Posterior vena cava (tissue), 2 donors: ENCODE measurements at places on chromosomes 4 and X. TPM values are rescaled to one million over a fixed set of nuclear protein-coding genes. Genes with fewer than 3 reads are reported as not detected.

GRCh38 chrX:10576186-10576585 lies 44.2 kb downstream of the MID1 start:
- DNase-seq = no peak

GRCh38 chrX:79081895-79082512 lies 62.5 kb upstream of the GPR174 start:
- DNase-seq = no peak

DNA sequence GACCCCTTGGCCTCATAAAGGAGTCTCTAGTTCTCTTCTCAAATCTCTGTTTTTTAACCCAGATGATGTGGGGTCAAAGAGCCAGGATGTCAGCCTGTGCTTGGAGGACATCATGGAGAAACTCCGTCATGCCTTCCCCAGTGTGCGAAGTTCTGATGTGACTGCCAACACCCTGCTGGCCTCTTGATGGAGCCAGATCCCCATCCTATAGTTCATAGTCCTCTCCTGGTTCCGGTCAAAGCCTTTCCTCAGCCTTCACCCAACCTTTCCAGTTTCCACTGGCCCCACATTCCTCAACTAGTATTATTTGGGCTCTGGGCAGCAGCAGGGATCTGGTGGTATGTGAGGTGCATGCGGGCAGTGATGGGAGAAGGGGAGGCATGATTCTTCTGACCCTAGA lies 30.7 kb downstream of the TAF7L start:
- no peak for DNase-seq

GRCh38 chr4:72186714-72187113 lies 154.9 kb downstream of the NPFFR2 start:
- DNase-seq = no peak

- peak; percentile 91 for DNase-seq
Measured at GRCh38 chr4:8050555-8051206, 107.9 kb downstream of the ABLIM2 start.

The RIBC1 gene
- 0.19 TPM for total RNA-seq

The STAG2 gene
- total RNA-seq = 64.4 TPM
